ENCODE measurements at places on chromosomes 7 and 10.

- no peak for DNase-seq
Observed at GRCh38 chr7:142817506-142817905, 37.4 kb upstream of the EPHB6 start.

GRCh38 chr7:36032361-36032818 lies 120.7 kb upstream of the EEPD1 start:
- DNase-seq, result no peak

- no peak for DNase-seq
Observed at GRCh38 chr7:158248816-158249215, 338.8 kb downstream of the PTPRN2 start.

GRCh38 chr7:131352032-131352431 lies 24.4 kb downstream of the MKLN1 start:
- no peak for DNase-seq

GRCh38 chr7:45606931-45607330 lies 32.8 kb downstream of the ADCY1 start:
- DNase-seq, result no peak

DNA sequence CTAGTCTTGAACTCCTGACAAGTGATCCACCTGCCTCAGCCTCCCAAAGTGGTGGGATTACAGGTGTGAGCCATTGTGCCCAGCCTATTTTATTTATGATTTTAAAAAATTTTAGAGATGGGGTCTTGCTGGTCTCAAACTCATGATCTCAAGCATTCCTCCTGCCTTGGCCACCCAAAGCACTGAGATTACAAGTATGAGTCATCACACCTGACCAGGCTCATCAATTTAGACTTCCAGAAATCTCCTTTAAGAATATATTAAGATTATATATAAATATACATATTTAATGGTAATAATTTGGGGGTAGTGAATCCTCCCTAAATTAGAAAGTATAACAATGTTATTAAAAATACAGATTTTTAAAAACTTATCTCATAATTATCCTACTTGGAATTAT lies 29.1 kb downstream of the LAMB1 start:
- DNase-seq, result no peak

DNA sequence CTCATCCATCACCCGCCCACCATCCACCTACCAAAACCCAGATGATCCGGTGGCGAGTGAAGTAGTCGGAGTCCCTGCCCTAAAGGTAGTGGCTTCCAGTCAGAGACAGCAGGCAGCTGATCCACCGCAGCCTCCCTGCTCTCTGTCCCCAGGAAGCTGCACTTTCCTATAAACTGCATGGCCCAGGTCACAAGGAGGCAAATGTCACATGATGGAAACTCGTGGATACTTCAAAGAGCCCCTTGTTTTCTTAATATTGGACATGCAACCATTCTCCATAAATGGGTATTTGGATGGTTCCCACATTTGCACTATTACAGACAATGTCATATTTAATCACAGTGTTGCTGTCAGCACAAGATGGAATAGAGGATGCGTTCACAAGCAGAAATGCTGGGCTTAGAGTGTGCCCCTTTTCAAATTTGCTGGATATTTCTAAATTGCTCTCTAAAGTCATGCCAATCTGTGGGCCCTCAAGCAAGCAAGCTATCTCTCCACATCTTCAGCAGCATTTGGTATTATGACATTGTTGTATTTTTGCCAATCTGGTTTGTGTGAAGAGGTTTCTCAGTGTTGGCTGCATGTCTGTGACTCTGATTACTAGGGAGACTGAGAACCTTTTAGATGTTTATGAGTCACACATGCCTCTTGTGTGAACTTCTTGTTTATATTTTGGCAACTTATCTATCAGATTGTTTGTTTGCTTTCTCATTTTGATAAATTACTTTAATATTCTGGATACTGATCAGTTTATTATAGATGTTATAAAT lies 822.0 kb downstream of the TNS3 start:
- no peak for DNase-seq

DNA sequence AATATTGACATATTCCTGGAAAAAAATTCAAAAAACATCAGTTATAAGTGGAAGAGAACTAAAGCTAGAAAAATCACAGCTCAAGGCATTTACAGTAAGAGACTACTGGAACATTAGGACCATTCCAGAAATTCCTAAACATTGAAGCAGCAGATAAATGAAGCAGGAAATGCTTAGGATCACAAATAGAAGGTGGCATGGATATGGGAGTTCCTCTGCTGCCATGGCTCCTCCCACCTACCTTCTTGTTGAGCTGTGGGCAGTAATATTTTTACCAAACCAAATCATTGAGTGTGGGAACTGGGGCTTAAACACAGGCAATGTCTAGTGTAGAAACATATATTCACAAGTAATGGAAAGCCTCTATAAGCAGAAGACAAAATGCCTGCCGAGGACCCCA lies 292.8 kb downstream of the ANKRD7 start:
- no peak for DNase-seq

DNA sequence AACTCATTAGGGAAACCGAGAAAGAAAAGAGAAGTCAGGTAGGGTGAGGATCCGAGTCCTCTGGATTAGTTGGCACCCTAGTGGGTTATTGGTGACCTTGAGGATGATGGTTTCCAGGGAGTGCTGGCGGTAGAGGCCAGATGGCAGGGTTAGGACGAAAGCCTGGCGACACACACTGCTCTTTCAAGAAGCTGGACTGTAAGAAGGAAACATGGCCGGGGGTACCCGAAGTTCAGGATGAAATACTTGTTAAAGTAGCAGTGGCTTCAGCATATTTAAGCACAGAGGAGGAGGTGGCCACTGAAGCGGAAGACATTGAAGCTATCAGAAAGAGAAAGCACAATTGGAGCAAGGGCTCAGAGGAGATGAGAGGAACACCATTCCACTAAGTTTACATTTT lies 224.6 kb downstream of the RELN start:
- no peak for DNase-seq

GRCh38 chr10:47060356-47060755 lies 149.1 kb downstream of the PTPN20 start:
- DNase-seq, result no peak

- DNase-seq, result no peak
Observed at GRCh38 chr7:43362652-43363034, 220.3 kb upstream of the STK17A start.

DNA sequence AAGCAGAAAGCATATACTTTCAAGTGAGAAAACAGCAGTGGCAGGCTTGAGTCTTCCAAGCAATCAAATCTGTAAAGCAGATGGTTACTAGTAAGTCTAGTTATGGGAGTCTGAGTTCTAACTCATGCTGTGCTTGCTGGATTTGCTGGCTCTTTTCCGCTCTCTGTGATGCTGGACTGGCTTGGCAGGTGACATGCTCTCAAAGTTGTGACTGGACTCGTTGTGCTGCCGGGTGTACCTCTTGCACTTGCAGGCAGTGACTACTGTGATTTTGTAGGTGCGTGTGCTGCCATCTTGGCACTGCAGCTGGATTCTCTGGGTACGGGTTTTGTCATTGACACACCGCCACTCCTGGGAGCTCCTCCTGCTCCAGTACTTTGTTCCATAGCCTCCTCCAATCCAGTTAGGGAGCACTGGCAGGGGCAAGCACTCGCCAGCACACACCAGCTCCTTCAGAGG lies 3.1 kb downstream of the SOSTDC1 start:
- DNase-seq, result no peak

- DNase-seq, result no peak
Observed at GRCh38 chr7:44377681-44378421, 52.5 kb upstream of the CAMK2B start.

DNA sequence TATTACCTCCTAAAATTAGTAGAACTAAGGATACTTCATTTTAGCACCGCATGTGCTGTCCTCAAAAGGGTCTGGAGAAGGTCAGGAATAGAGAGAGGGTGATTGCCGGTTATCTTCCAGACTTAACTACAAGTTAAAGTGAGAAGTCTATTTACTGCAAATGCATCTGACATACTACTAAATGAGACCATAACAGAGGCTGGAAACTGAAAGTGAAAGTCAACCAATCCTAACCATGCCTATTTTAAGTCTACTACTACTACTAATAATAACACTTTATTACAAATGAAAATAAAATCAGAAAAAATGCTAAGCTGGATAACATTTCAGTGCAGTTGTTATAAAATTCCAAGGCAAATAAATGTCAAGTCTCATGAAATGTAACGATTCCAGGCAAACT lies 244.7 kb downstream of the KIF20B start:
- no peak for DNase-seq

DNA sequence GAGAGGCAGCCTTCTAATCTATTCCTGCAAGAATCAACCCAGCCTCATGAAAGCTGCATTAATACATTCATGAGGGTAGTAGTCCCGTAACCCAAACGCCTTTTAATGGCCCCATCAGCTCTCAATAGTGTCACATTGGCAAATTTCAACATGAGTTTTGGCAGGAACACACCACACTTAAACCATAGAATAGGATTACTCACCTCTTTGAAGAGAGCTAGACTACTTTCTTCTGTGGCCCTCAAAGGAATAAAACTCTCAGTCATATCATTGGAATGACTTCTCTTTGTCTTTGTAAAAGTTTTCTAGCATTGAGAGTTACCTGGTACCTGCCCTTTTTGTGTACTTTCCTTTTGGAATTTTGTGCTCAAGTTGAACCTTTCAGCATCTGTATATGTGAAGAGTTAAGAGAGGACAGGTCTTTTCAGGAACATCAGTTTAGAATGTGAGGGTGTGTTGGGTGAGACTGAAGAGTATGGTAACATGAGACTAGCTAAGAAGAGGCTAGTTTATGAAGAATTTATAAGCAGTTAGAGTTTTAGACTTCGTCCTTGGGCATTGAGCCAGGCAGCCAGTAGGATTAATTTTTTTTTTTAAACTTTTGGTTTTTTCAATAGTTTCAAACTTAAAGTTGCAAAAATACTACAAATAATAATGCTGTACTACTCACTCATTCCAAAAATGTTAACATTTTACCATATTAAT lies 92.6 kb downstream of the MLLT10 start:
- no peak for DNase-seq

DNA sequence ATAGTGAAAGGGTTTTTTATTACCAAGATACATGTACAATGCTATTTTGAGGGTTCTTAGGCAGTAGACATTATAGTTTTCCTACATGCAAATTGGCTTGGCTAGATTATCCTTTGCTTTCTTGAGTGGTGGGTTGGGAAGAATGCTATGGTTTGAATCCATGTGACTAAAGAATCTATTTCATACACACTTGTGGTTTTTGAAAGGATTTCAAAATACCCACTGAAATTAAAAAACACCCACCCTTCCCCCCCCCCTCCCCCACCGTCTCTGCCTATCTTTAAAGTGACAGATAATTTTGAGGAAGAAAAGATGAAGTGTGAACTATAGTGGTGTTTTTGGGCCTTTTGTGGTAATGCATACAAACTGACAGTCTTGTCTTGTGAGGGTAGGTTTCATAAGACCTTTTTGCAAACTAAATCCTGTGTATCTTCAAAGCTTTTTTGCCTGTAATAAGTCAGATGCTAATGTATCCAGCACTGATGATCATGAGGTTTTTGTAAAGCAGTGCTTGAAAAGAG lies 90.9 kb downstream of the TPST1 start:
- DNase-seq, result no peak

- DNase-seq, result no peak
Observed at GRCh38 chr10:22491480-22491879, 146.2 kb downstream of the SPAG6 start.

GRCh38 chr7:106236065-106236464 lies 48.7 kb downstream of the NAMPT start:
- no peak for DNase-seq

- no peak for DNase-seq
Observed at GRCh38 chr7:102287981-102288278, 1.3 kb downstream of the SH2B2 start.

- DNase-seq, result no peak
Observed at GRCh38 chr10:7945469-7946187, 108.9 kb upstream of the GATA3 start.

DNA sequence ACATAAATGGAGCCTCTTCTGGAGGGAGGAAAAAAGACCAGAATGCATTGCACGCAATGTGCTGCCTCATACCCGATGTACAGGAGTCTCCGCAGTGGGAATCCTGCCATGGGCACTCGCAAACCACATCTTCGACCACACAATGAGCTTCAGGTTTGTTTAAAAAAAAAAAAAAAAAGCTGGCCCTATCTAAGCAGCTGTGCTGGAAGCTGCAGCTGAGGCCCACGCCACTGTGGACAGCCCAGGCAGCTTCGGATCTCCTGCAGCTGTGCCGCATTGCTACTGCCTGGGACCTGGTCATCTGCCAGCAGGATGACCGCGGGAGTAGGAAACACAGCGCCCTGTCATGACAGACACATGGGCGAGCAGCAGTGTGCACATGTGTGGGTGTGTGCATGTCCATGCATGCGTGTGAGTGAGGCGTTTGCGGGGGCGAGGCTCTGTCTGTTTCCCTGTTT lies 26.0 kb downstream of the EN2 start:
- no peak for DNase-seq

DNA sequence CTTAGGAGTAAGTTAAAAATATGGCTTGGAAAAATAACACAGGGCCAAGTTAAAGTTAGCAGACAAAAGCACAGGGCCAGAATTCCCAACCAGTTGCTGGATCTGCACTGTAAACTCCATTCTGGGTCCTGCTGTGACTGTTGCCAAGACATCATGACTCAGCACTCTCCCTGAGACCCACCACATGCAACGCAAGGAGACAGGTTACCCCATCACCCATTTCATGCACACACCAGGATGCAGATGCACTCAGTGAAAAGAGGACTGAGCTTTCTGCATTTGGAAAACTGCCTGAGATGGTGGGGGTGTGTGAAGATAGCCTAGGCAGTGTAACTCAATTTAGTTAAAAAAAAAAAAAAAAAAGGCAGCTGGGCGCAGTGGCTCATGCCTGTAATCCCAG lies 97.6 kb upstream of the ZNF438 start:
- no peak for DNase-seq

GRCh38 chr10:124001391-124002148 lies 91.8 kb downstream of the CHST15 start:
- DNase-seq, result no peak

- no peak for DNase-seq
Observed at GRCh38 chr10:47061776-47062175, 150.5 kb downstream of the PTPN20 start.

GRCh38 chr10:69897432-69897831 lies 95.7 kb downstream of the COL13A1 start:
- no peak for DNase-seq

- DNase-seq, result no peak
Observed at GRCh38 chr10:33519130-33519860, 184.8 kb upstream of the NRP1 start.

- no peak for DNase-seq
Observed at GRCh38 chr10:110756876-110757275, 112.7 kb downstream of the RBM20 start.

- DNase-seq, result no peak
Observed at GRCh38 chr10:103572347-103573204, 79.1 kb downstream of the NEURL1 start.

DNA sequence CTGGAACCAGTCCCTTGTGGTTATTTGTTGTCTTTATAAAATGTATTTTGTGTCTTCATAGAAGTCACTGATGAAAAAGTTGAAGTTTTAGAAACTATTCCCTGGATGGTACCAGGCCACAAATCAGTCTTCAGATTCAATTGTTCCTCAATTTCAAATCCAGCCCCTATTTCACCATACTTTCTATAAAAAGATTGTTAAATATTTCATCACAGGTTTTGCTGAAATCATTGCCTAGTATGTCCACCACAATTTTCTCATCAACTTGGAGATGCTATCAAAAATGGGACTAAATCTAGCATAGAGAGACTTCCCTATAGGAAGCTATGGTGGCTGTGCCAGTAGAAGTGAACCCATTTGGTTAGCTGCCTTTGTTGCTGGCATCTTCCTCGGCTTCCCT lies 118.5 kb downstream of the RAB18 start:
- no peak for DNase-seq

GRCh38 chr7:80316811-80317210 lies 182.2 kb downstream of the GNAI1 start:
- DNase-seq, result no peak
